Stimulated activated CD4-positive, alpha-beta T cell treated with anti-CD3 and anti-CD28 coated beads, Interleukin-4, amount 100 ng/mL, for 24 hours (primary cell): ENCODE measurements at places on chromosomes 2 and 18.
A peak's percentile ranks its signal among the peaks of the same experiment; 100 is the strongest.

DNA sequence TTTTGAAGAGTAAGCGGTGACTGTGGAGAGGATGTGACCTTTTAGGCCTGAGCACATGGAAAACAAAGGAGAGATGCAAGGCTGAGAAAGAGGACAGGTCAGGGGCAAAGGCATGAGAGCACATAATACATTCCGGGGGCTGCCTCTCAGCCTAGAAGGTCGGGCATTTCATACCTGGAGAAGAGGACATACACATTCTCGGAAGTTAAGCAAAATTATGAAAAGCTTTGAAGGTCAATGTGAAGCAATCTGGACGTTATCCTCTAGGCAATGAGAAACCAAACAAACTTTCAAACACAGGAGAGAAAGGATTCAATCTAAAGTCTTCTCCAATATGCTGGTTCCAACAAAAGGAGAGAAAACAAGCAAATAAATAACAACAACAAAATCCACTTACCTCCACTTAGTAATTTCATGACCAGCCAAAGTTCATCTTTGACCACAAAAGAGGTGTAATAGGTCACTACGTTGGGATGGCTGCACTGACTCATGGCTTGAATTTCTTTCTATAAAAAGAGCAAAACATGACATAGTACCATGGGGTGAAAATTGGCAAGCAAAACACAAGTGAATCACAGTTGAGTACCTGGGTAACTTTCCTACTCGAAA lies 80.4 kb downstream of the STK39 start:
- no peak for DNase-seq

DNA sequence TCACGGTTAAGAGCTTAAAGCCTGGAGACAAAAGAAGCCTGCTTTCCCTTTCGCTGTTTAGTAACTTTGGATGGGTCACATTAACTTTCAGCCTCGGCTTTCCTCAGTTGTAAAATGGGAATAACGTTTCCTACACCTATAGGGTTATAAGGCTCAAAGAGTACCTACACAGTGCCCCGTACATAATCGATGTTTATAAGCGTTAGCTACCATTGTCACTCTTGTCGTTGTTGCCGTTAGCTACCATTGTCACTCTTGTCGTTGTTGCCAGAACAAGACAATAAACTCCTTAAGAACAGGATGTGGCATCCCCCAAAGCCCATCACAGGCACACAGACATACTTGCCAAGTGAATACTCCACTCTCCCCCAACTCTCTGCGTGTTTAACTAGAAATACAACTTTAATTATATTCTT lies 901 bp upstream of the MFSD6 start:
- no peak for DNase-seq

- no peak for DNase-seq
Observed at GRCh38 chr2:152523091-152523490, 188.1 kb downstream of the FMNL2 start.

DNA sequence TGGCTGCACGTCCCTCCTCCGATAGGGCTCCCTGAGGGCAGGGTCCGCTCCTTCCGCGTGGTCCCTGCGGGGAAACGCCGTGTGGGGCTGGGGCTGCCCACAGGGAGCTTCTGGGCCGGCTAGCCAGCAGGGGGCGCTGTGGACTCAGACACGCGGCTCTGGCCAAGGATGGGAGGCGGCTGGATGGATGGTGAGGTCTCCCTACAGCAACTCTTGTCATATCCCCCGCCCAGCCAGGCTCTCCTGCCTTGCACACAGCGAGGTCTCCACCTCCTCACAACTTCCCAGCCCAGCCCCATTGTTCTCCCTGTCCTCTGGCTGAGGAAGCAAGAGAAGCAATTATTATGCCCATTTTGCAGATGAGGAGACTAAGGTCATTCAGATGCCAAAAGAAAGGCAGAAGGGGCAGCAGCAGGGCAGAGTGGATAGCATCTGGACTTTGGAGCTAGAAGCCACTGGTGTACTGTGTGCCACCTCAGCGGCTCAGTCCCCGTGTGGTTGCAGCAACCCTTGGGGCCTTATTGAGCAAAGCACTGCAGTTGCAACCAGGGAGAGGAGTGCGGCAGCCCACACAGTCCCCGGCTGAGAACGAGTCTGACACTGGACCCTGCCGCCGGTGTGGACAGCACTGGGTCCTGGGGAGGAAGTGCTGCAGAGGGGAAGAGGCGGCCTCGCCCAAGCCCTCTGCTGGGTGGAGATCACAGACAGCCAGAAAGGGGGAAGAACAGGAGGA lies 99.0 kb downstream of the ZFP36L2 start:
- DNase-seq, result peak; percentile 94

- no peak for DNase-seq
Observed at GRCh38 chr18:13611601-13612195, 114.7 kb downstream of the FAM210A start.

DNA sequence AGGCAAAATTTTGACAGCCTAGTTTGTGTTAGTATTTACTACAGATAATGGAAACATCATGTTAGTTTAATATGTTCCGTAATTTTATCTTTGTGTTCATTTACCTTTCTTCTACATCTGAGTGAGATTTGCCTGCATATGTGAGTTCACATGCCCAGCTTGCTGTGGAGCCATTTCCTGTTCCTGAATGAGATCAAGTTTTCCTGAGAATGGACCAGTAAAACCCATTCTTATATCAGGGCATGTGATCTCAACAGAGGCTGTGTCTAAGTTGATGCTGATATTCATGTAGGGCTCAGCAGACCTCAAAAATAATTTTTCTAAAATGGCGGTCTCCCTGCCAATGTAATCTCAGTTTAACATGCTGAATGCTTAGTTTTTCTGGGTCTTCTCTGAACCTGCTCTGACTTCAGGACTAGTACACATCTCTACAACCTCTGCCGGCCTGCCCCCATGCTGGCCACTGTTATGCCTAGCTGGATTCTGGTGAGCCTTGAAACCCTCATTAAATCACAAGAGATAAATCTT lies 1.0 kb downstream of the IL1A start:
- DNase-seq, result no peak

GRCh38 chr2:132668189-132668823 lies 1.7 kb downstream of the LYPD1 start:
- no peak for DNase-seq

- no peak for DNase-seq
Observed at GRCh38 chr2:11118761-11119160, 36.5 kb upstream of the SLC66A3 start.

DNA sequence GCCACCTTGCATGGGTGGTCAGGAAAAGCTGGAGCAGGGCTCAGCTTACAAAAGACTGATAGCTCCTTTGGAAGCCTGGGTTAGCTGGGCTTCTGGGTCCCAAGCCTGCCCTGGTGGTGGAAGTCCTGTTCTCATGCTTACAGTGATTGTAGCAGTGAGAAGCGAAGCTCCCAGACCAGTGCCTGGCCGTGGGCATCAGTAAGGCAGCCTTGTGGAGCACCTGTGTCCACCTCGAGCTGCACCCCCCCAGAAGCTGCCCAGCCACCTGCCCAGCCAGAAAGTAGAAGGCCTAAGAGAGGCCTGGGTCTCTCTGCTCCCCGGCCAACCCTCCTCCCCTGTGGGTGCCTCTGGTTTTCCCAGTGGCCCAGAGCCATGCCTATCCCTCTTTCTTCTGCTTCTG lies 10.5 kb downstream of the GLI2 start:
- DNase-seq, result no peak

DNA sequence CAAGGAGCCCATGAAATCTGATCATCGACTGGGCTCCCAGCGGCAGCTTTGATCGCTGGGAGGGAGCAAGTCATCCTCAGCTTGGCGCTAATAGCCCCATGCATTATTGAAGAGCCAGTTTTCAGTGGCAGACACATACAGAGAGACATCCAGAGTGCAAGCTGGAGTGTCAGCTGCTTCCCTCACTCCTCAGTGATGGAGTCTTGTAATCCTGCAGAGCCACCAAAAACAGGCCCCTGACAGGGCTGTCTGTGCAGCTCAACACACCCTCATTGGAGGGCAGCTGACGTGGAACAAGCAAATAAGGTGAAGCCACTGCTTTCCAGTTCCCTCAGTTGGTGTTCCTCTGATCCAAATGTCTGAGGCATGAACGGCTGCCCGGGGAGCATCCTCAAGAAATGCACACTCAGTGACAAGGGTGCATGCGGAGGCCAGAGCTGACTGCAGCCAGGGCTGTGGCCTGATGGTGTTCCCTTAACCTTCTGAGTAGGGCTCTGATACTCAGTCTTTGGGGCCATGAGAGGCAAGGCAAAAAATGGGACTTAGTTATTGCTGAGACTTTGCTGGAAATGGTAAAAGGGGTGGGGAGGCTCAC lies 97.4 kb downstream of the RHOB start:
- DNase-seq, result no peak

- peak; percentile 15 for DNase-seq
Observed at GRCh38 chr2:119126650-119127049, 31.9 kb downstream of the C1QL2 start.

DNA sequence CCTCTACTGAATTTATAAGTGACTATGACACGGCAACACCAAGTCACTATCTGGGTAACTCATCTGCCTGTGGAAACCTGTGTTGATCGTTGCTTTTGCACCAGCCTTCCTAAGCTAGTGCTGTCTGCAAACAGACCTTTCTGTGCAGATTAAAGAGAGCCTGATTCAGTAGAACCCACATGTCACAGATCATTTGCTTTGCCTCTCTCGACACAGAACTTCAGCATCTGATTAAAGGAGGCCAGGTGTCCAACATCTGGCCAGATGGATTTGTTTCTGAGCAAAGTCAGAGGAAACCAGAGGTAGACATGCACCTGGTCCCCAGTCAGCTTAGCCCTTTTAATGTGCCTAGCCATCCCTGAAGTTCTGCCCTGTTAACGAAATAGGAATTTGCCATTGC lies 15.0 kb upstream of the TTR start:
- no peak for DNase-seq
